Muscle of arm (tissue), 14 donors: ENCODE measurements at places on chromosomes 1 and 21. TPM values are rescaled to one million over a fixed set of nuclear protein-coding genes. Genes with fewer than 3 reads are reported as not detected.

- DNase-seq, result no peak
These were observed 88.8 kb upstream of the GPR52 start for GRCh38 chr1:174358786-174359453.

- no peak for DNase-seq
These were observed 6.8 kb upstream of the ALDH4A1 start for GRCh38 chr1:18908911-18909771.

- no peak for DNase-seq
These were observed 102.6 kb upstream of the GRIK1 start for GRCh38 chr21:30042443-30042842.

- DNase-seq, result no peak
These were observed 35.4 kb downstream of the PLPP3 start for GRCh38 chr1:56543783-56544612.

The ITLN2 gene
- 0.36 TPM for polyA plus RNA-seq

DNA sequence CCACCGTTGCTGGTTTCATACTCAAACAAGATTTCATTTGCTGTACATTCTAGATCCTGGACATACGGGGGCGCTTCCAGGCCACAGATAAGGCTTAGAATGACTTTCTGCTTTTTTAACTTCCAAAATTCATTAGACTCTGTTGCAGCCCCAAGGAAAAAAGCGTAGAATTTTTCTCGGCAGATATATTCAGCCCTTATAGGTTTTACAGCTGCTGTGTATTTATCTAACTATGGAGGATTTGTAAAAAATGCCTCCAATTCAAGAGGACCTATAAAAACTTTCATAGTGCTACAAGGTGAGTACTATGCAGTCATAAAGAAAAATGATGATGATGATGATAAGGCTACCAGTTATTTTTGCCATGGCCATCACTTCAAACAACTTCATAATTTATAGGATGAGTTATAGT, 51.6 kb downstream of the SLC30A10 start:
- DNase-seq, result no peak

DNA sequence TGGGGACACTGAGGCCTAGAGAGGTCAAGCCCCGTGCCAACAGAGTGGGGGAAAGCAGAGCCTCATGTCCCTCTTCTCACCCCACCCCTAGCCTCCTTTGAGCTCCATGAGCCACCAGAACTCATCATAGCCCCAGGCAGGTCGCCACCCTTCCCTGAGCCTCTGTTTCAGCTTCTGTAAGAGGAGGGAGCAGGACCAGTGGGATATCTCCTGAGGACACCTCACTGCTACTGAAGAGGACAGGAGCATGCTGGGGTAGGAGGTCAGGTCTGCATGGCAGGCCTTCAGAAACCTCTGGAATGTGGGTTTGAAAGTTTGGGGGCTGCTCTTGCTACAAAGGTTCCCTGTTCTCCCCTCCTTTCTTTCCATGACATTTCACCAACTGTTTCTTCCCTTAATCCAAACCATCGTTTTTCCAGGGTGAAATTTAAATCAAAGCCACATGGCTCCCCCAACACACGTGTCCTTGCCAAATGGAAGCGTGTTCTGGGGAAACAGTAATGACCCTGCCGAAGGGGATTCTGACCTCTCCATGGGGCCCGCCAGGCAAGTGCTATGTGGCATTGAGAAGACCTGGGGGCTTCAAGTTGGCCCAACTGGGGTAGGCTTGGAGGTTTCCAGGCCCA, 88.1 kb upstream of the RUNX3 start:
- no peak for DNase-seq

- no peak for DNase-seq
These were observed 67.8 kb downstream of the SIK1 start for GRCh38 chr21:43358940-43359822.
